ENCODE measurements at places on chromosomes 16 and 17.

DNA sequence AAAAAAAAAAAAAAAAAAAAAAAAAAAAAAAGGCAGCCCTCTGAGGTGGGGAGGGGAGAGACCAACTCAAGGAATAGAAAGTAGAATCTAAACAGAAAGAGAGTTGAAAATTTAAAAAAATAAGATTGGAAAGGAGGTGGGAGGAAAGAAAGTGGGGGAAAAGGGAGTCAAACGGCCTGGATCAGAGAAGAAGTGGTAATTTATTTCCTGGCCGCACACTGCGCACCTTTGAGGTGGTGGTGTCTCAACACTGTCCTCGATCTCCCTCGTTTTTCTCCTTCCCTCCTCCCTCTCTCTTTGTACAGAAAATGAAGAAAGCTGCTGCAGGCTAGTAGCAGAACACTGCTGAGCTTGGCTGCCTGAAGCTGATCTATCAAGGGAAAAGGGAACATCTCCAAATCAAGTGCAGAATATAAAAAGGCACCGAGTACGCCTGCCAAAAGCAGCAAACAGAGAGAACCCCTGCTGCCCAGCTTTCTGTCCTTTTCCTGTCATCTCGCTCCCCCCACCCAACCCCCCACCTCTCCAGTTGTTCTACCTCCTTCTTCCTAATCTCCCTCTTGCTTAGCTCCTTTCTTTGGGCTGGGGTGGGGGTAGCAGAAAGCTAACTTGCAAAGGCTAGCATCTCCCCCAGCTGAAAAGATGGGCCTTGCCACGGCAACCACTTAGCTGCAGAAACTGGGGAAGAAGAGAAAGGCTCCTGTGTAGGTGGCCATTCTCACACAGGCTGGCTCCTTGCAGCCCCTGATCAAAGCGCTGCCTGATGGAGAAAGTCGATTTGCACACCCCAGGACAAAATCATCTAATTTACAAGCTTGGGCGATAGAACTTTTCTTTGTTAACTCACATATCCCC, 22.5 kb downstream of the AXIN2 start:
- DNase-seq = no peak

GRCh38 chr17:56395787-56396186, 197.7 kb upstream of the NOG start:
- DNase-seq = no peak

- DNase-seq = no peak
Observed at GRCh38 chr17:37276475-37276874, 99.3 kb upstream of the C17orf78 start.

- DNase-seq = no peak
Observed at GRCh38 chr16:16985707-16986106, 485.1 kb downstream of the XYLT1 start.

- no peak for DNase-seq
Observed at GRCh38 chr17:78291944-78292910, 60.8 kb downstream of the TMEM235 start.

All from stimulated activated CD8-positive, alpha-beta memory T cell treated with anti-CD3 and anti-CD28 coated beads, Interleukin-7, amount 100 ng/mL, for 4 hours (primary cell).